ENCODE measurements at places on chromosomes 11 and 22. TPM values are rescaled to one million over a fixed set of nuclear protein-coding genes. Genes with fewer than 3 reads are reported as not detected.

GAB2 gene
- 10.8 TPM for total RNA-seq

CYB5R2 gene
- total RNA-seq, result 24.0 TPM

USP2 gene
- total RNA-seq, result 2.8 TPM

SMC1B gene
- not detected for total RNA-seq

IGLL1 gene
- total RNA-seq, result not detected

TENM4 gene
- 21.8 TPM for total RNA-seq
